ENCODE measurements at places on chromosomes 2 and 18.

DNA sequence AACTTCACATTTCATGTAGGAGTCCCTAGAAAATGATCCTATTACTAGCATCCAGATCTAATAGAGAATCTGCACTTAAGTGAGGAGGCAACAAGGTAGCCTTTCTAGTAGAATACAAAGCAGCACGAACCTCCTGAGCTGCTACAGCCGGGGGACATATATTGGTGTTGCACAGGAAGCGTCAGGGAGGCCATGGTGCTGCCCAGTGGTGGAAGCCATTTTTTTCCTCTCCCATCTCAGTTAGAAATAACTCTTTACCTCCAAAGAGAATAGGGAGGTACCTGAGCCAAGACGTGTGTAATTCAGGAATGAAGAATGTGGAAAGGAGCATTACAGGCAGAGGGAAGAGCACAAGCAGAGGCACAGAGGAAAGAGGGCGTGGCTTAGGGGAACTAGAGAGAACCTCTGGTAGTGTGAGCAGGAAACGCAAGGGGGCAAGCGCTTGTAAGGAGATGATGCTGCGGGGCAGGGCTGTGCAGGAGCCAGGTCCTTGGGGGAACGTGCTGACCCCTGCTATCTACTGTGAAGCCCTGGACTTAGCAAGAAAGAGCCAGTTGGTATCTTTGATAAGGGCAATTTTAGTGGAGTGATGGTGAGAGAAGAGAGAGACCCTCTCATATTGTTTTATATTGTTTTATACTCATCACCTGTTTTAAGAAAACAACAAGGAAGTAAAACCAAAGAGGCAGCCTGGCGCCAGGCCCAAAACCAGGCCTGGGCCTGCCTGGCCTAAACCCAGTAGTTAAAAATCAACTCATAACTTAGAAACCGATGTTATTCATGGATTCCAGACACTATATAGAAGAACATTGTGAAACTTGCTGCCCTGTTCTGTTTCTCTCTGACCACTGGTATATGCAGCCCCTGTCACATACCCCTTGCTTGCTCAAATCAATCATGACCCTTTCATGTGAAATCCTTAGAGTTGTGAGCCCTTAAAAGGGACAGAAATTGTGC, 50.0 kb upstream of the TTC39C start:
- peak; percentile 81 for DNase-seq

DNA sequence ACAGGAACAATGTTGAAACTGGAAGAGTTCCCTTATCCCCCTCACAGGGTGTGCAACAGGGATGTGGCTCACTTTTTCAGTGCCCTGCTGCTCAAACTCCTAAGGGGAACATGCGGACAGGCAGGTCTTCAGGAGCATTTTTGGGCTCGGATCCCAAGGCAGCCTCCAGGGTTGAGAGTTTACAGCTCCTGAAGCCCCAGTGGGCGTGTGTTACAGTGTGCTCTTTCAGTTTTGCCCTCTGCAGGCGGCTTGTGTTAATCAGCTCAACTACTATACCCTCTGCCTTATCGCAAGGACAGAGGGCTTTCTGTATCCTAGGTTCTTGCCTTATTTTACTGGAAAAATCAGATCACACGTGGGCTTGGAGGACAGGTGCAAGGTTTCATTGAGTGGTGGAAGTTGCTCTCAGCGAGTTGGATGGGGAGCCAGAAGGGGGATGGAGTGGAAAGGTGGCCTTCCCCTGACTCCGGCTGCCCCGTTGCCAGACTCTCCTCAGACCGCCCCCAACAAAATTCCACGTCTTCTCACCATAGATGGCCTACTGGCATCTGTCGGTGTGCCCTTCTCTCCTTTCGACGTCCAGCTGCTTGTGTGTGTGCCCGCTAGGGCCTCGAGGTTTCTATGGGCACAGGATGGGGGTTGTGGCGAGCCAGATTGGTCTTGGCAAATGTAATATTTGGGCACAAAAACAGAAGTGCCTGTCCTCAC, 541.9 kb downstream of the TMX3 start:
- DNase-seq = no peak

DNA sequence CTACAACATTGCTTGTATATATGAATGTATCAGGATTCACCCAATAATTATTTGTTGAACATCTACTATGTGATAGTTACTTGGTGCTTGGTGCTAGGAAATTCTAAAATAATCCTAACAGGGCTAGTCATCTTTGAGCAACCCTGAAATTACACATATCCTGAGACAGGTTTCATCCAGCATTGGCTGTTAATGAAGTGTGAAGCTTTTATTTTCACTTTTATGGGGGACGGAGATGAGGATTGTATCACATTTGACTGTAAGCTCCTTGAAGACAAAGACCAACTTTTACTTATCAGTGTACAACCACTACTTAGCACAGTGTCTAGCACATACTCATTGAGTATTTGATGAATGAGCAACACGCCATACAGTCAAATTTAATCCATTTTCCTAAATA, 6.8 kb upstream of the GALM start:
- no peak for DNase-seq

GRCh38 chr18:52812834-52813233, 472.8 kb downstream of the DCC start:
- no peak for DNase-seq

- no peak for DNase-seq
These were observed 6.8 kb upstream of the DNAJB2 start for GRCh38 chr2:219272356-219272755.

DNA sequence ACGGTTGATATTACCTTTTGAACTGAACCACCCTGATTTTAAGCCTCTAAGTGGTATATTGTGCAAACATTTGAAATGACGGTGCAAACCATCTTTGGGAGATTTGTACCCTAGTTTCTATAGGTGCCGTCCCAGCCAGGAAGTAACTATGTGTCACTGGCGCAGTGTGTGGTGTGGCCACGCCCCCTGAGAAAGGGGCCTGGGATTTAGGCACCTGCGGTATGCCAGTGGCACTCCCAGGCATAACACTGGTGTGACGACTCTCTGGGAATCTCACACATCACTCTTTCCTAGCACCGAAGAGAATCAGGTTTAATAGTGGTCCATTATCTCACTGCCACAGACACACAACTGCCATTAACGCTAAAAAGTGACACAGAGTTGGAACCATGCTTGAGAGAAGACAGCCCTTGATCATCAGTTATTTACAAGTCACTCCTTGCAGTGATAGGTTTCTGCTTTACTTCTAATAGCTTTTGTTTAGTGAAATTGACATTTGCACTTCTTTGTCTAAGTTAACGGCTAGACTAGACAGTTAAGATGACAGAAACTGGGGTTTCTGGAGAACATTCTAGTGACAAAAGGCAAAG, 11.1 kb downstream of the AQP4 start:
- DNase-seq = no peak

DNA sequence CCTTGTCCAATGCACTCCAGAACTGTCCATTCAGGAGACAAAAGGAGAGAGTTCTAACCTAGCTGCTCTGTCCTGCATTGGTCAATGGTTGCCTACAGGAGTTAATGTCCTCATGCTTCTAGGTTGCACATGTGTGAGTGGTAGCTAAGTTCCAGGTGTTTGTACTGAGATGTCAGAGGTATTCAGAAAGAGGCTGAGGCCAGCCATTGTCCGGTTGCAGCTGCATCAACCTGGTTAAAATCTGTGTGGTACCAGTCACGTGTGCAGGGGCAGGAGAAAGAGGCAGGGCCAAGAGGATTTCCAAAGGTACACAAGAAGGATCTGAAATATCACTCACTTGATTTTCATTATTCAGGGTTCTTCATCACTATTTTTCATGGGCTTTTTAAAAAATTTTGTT, 70.8 kb downstream of the DTNA start:
- no peak for DNase-seq

- peak; percentile 70 for DNase-seq
These were observed 8.7 kb downstream of the CEP68 start for GRCh38 chr2:65064728-65065552.

- peak; percentile 55 for DNase-seq
These were observed 82.8 kb downstream of the ZNF516 start for GRCh38 chr18:76412010-76412817.

GRCh38 chr2:1658394-1659151, 85.7 kb downstream of the PXDN start:
- no peak for DNase-seq

GRCh38 chr2:4507661-4508060, 804.3 kb downstream of the DCDC2C start:
- no peak for DNase-seq

DNA sequence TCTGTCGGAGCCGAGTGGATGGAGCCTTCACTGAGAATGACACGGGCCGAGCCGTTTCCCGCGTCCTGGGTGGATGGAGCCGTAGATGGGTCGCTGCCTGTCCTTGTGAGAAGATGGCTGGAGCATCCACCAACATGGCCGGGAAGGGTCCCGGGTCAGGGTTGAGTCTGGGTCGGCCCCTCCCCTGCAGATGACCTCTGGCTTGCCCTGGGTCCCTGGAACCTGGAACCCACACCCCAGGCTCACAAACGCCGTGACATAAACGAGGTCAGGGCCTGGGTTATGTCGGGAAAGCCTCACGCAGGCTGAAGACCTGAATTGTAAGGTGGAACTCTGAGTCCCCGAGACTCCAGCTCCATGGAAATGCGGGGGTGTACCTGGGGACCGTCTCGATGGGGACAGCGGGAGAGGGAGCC, 94.9 kb downstream of the NFATC1 start:
- DNase-seq = no peak

- no peak for DNase-seq
These were observed 153.1 kb upstream of the SLC14A2 start for GRCh38 chr18:45462179-45462578.

DNA sequence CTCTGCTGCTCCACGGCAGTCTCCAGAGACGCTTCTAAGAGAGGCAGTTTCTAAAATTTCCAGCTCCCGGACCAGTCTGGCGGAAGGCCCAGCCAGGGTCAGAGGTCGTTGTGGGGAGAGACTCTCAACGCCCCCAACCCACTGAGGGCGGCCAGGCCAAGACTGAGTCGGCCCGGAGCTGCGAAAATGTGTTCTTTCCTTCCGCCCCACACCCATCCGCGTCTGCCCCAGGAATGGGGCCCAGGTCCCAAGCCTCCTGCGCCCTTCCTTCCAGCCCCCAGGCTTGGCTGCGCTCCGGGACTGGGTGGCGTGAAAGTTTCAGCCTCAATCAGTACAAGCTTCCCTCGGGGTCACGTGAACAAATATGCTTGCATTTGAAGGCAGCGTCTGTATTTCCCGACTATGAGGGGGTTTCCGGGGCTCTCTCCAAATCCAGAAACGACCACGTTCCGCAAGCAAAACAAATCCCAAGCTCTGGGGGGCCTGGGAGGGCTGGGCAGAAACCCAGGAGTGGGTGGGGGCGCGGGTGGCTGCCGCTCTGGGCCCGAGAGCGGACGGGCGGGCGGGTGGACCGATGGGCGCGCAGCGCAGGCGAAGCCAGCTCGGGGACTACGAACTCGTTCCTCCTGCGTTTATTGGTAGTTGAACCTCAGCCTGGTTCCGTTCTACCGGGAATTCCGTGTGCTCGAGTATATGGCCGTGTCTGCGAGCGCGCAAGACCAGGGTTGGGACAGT, 3.3 kb downstream of the HOXD3 start:
- no peak for DNase-seq

- DNase-seq = no peak
These were observed 8.9 kb upstream of the SPDYA start for GRCh38 chr2:28801726-28802125.

DNA sequence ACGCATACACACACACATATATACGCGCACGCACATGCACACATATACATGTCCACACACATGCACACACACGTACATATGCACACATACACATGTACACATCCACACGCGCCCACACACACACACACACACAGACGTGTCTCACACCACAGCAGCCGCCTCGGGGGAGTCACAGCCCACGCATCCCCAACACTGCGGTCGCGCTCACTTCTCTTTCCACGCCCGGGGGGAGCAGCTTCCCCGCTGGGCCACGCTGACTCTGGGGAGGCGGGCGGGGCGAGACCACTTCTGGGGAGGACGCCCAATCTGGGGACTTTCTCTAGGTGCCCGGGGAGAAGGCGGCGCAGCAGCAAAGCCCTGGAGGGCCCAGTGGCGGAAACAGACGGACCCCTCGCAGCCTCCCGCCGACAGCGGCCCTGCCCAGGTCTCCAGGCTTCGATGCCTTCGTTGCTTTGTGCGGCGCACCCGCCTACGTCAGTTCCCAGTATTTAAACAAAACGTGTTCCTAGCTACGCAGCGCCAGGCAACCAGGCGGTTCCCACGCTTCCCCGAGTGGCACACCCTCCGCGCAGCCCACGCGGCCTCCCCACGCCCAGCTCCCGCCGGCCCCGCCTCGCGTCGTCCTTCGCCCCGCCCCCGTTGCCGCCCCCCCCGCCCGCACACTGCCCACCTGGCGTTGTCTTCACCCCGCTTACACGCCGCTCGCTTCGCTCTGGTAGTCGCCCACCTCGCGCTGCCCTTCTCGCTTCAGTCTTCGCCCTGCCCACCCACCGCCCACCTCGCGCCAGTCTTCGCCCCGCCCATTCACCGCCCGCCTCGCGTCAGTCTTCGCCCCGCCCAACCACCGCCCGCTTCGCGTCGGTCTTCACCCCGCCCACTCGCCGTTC, 810 bp upstream of the RBFA start:
- DNase-seq = peak; percentile 88

DNA sequence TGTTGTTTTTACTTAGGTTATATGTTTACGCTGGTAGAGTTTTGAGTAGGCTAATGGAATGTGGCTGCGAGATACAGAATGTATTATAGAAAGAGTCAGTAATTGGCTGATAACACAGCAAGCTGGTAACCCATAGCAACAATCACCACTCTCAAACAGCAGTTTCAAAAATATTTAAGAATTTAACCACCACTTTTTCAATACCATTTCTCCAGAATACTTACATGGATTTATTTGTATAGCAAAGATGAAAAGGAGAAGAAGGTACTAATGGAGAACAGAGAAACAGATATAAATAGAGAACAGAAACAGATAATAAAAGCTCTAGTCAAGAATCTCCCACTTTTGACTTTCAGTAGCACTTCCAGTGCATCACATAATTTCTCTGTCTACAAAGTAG, 188.3 kb upstream of the SLC39A10 start:
- DNase-seq = no peak

DNA sequence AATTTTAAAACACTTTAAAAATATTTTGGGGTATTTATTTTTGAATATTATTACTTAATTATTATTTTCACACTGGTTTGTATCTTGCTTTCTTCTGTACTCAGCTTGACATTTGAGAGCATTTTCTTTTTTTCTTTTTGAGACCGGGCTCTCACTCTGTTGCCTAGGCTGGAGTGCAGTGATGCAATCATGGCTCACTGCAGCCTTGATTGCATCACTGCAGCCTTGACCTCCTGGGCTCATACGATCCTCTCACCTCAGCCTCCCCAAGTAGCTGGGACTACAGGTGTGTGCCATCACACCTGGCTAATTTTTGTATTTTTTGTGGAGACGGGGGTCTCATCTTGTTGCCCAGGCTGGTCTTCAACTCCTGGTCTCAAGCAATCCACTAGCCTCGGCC, 79.9 kb upstream of the DLX2 start:
- DNase-seq = no peak

GRCh38 chr2:234535464-234535863, 38.6 kb upstream of the ARL4C start:
- no peak for DNase-seq

- DNase-seq = no peak
These were observed 33.6 kb upstream of the LPIN1 start for GRCh38 chr2:11712866-11713265.

GRCh38 chr2:216006164-216006663, 7.1 kb downstream of the MREG start:
- DNase-seq = peak; percentile 70
